ENCODE measurements at places on chromosomes 7 and 10.

- no peak for DNase-seq
These were observed 578.2 kb downstream of the PARD3 start for GRCh38 chr10:34236931-34237330.

DNA sequence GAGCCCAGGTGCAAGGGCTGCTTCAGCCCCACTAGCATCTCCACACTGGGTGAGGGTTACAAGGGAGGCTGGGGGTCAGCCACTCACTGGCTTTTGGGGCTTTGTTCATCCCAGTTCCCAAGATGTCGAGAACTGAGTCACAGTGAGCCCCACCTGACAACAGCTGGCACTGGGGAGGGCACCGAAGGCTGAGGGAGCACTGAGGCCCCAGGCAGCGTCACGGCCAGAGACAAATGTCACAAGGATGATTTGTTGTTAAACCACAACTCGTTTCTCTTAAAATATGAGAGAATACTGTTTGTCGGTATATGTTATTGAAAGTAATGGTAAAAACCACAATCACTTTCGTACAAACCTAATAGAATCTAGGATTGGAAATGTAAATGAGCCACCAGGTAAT, 219.9 kb downstream of the CELF2 start:
- DNase-seq = no peak

DNA sequence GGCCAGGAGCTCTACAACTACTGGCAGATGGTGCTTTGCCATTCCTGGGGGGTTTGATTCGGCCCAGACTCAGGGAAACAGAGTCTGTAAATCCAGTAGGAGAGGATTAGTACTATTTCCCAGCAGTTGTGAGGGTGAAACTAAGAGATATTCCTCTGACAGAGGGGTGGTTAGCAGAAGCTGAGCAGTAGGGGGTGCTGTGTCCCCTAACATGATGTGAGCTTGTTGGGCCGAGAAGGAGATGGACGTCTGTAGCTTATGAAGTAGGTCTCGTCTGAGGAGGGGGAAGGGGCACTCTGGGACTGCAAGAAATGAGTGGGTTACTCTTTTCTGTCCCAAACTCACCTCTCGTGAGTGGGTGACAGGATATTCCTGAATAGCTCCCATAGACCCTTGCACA, 179.2 kb upstream of the MBL2 start:
- no peak for DNase-seq

GRCh38 chr7:149783386-149784250, 10.2 kb upstream of the ZNF467 start:
- no peak for DNase-seq

- no peak for DNase-seq
These were observed 272.9 kb downstream of the TRIL start for GRCh38 chr7:28685242-28685643.

- DNase-seq = peak; percentile 46
These were observed 5.1 kb upstream of the MYL7 start for GRCh38 chr7:44145969-44146911.

GRCh38 chr10:76175533-76176165, 744.2 kb downstream of the LRMDA start:
- DNase-seq = no peak

DNA sequence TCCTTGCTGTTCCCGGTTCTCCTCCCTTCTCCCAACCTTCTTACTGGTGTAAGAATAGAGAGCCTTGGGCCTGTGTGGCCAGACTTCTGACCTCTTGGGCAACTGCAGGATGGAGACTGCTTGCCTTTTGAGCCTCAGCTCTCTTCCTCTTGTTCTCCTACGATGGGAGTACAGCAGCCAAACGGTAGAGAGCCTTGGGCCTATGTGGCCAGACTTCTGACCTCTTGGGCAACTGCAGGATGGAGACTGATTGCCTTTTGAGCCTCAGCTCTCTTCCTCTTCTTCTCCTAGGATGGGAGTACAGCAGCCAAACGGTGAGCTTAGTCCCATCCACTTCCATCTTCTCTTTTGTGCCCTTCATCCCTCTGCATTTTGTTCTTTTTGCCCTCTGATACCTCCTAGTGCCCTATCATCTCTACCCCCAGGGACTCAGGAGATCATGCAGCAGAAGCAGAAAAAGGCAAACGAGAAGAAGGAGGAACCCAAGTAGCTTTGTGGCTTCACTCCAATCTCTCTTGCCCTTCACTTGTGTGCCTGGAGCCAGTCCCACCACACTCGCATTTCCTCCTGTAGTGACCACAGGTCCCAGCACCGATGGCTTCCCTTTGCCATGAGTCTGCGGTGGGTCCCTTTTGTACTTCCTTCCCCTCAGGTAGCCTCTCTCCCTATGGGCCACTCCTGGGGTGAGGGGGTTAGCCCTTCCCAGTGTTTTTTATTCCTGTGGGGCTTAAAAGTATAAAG, 15.3 kb downstream of the SLC25A13 start:
- DNase-seq = no peak

- DNase-seq = peak; percentile 28
These were observed 167.0 kb downstream of the FANK1 start for GRCh38 chr10:126063353-126063791.

DNA sequence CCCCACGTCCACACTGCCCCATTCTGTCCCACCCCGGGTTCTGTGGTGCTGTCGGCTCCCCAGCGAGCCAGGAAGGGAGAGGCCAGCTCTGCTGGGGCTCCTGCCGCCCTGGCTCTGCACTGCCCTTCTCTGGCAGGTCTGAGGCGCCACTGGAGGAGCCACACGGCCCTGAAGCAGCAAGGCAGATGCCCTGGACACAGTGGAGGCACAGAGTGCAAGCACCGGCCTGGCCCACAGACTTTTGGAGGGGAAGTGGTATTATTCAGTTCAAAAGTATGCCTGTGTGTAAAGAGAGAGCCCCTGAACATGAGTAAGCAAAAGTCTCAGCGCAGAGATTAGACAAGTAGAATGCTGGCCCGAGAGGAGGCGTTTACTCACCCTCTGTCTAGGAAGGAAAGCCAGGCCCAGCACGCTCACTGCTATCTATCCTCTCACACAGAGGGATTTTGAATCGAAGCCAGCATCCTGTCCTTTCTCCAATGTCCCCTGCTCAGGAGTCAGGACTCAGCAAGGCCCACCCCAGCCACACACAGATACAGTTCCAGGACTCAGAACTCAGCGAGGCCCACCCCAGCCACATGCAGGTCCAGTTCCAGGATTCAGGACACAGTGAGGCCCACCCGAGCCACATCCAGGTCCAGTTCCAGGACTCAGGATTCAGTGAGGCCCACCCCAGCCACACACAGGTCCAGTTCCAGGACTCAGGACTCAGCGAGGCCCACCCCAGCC, 115.0 kb downstream of the EGFR start:
- DNase-seq = peak; percentile 86

GRCh38 chr7:42162560-42163325, 74.3 kb downstream of the GLI3 start:
- DNase-seq = no peak

DNA sequence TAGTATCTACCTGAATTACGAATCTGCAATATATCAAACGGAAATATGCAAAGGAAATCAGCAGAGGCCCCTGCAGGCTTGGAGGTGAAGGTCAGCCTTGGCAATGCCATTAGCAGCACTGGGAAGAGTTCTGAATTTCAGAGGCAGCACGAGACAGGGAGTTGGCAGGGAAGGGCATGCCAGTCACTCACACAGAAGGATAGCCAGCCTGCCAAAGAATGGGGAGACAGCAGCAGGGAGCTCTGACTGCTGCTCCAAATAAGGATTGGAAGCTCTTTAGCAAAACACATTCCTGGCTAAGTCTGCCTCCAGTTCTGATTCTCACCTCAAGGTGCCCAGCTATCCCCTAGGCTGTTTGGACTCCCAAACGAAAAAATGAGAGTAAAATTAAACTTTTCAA, 188.0 kb downstream of the PDE1C start:
- peak; percentile 41 for DNase-seq

GRCh38 chr10:32988604-32989003, 30.6 kb upstream of the ITGB1 start:
- DNase-seq = no peak
